ENCODE measurements at places on chromosomes 2 and 18. TPM values are rescaled to one million over a fixed set of nuclear protein-coding genes. Genes with fewer than 3 reads are reported as not detected.

KIF5C gene
- 0.47 TPM for total RNA-seq

CBLN2 gene
- total RNA-seq = not detected

- DNase-seq = no peak
Observed at GRCh38 chr2:30135541-30135940, 11.3 kb upstream of the YPEL5 start.

NTSR2 gene
- not detected for total RNA-seq

DNA sequence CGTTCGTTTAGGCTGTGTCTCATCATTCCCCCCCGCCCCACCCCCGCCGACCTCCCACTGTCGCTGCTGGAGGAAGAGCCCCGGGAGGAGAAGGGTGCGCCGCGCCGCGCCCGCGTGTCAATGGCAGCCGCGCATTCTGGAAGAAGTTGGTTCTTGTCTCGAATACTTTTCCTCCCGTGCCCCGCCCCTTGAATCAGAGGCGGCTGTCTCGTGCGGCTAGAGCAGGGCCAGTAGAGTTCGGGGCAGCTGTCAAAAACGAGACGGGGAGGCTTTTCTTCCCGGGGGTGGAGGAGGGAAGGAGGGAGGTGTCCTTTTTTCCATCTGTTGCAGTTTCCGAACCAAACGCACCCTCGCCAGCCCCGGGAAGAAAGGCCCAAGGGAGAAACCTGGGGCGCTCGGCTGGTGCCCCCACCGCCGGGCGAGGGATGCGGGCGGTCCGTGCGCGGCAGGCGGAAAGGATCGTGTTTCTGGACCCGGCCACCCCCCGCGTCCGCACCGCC is 410 bp upstream of the TGIF1 start:
- peak; percentile 83 for DNase-seq

CYP27A1 gene
- 6.7 TPM for total RNA-seq

GRCh38 chr2:170742896-170743529 is 27.2 kb upstream of the ERICH2 start:
- no peak for DNase-seq

CRYBA2 gene
- not detected for total RNA-seq

Data from left ventricle myocardium inferior (tissue), 1 donor.